Right cardiac atrium (tissue), 5 donors: ENCODE measurements at places on chromosomes 4 and X. TPM values are rescaled to one million over a fixed set of nuclear protein-coding genes. Genes with fewer than 3 reads are reported as not detected.

The PCDH10 gene
- 1.5 TPM for total RNA-seq

The POU3F4 gene
- total RNA-seq: not detected

The IL1RAPL1 gene
- total RNA-seq: 3.1 TPM

The DDX53 gene
- not detected for total RNA-seq

The CDKL5 gene
- 11.2 TPM for total RNA-seq

The VCX3B gene
- not detected for total RNA-seq

The SOD3 gene
- total RNA-seq: 61.2 TPM

The RBM46 gene
- total RNA-seq: not detected

The CFAP299 gene
- total RNA-seq: not detected

The SPANXD gene
- not detected for total RNA-seq

The VCX gene
- not detected for total RNA-seq

The SH3BP2 gene
- 28.8 TPM for total RNA-seq

The YIPF7 gene
- total RNA-seq: 2.2 TPM

The USP46 gene
- total RNA-seq: 63.7 TPM

The SETD7 gene
- total RNA-seq: 56.4 TPM
